Stimulated activated CD4-positive, alpha-beta T cell treated with anti-CD3 and anti-CD28 coated beads, Interleukin-1b, Interleukin-23, amount 100 ng/mL, for 48 hours (primary cell): ENCODE measurements at places on chromosomes 2 and 18.

GRCh38 chr2:42904576-42904876, 112.1 kb upstream of the HAAO start:
- no peak for DNase-seq

GRCh38 chr2:116949249-116949648, 865.2 kb upstream of the DDX18 start:
- no peak for DNase-seq

GRCh38 chr18:46474487-46475389, 182.3 kb downstream of the LOXHD1 start:
- DNase-seq = no peak

GRCh38 chr2:152508446-152508845, 173.5 kb downstream of the FMNL2 start:
- no peak for DNase-seq

DNA sequence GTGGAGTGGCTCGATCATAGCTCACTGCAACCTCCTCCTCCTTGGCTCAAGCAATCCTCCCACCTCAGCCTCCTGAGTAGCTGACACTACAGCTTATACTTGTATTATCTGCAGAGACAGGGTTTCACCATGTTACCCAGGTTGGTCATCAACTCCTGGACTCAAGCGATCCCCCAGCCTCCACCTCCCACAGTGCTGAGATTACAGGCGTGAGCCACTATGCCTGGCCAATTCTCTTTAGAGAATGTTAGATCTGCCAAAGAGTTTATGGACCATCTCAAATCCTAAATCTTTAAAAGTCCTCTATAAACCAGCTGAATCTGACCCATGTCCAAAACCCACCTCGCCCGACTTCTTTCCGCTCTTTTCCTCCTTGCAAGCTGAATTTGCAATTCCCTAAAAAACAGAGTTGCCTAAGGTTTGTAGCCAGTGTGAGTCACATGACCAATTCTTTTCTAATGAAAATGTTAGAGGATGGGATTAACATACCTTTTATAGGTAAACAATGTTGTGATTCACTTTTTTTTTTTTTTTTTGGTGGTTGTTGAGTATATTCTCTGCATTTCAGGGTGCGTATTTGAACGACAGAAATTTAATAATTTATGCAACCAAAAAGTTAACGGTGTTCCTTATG, 2.4 kb upstream of the PMAIP1 start:
- DNase-seq = no peak

- DNase-seq = no peak
These were observed 106.7 kb downstream of the TAF4B start for GRCh38 chr18:26332991-26333390.

- DNase-seq = no peak
These were observed 740 bp downstream of the CHMP3 start for GRCh38 chr2:86562485-86562921.

DNA sequence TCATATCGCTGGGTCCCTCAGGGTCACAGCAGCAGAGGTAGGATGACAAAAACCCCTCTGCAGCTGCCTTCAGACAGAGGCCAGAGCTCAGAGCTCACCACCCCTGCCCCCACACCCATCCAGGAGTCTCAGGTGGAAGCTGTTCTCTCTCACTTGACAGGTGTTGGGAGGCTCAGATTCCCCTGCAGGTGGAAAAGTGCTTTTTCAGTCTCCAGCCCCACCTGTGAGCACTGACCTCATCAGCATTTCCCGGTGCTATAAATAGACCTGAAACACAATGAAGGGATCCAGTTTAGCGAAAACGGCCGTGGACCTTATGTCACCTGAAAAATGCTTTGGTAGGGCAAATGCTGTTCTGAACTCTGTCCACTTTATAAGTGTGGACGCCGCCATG, 254.9 kb downstream of the NDUFA10 start:
- DNase-seq = no peak

GRCh38 chr18:52888014-52888413, 548.0 kb downstream of the DCC start:
- DNase-seq = no peak

DNA sequence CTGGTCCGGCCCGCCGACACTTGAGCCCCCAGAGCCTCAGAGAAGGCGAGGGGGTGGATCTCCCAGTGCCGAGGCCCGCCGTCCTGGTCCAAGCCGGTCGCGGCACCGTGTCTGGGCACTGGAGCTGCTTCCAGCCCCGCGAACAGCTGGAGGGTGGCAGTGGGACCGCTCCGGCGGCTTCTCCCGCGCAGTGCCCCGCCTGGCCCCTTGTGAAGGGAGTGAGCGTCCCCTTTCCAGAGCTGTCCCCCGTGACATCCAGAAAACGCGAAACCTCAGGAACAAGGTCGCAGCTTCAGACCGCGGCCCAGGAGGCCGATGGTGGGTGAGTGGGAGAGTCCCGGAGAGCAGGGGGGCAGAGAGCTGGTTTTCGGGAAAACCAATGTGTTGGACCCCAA, 579 bp upstream of the EMX1 start:
- DNase-seq = no peak

DNA sequence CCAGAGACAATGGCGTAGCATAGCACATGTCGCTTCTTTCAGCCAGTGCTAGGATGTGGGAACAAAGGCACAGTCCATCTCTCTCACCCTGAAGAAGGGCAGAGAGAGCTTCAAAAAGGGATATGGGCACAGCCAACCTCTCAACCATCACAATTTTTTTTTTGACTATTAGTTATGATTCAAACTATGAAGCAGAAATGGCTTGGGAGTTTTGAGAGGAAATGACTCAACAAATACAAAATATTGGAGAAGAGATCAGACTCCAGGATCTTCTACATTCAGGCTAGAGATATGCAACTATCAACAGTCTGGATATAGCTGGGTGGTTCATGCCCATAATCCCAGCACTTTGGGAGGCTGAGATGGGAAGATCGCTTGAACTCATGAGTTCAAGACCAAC, 109.1 kb downstream of the MCFD2 start:
- no peak for DNase-seq

GRCh38 chr2:128410035-128410757, 91.5 kb upstream of the HS6ST1 start:
- DNase-seq = no peak

DNA sequence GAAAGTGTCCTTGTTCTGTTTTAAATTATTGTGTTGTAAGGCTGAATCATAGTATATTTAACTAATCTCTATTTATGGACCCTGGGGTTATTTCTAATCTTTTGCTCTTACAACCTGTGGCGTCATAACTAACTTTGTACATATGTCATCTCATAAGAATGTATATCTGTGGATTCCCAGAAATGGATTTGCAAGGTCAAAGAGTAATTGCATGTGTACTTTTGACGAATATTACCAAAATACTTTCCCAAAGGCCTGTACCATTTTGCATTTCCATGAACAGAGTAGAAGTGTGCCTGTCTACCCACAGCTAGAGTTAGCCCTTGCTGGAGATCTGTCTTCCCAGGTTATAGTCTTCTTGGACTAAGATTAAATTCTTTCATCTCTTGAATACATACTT, 42.8 kb downstream of the SEMA4F start:
- no peak for DNase-seq

GRCh38 chr2:174916270-174916930, 88.8 kb downstream of the CHN1 start:
- no peak for DNase-seq

DNA sequence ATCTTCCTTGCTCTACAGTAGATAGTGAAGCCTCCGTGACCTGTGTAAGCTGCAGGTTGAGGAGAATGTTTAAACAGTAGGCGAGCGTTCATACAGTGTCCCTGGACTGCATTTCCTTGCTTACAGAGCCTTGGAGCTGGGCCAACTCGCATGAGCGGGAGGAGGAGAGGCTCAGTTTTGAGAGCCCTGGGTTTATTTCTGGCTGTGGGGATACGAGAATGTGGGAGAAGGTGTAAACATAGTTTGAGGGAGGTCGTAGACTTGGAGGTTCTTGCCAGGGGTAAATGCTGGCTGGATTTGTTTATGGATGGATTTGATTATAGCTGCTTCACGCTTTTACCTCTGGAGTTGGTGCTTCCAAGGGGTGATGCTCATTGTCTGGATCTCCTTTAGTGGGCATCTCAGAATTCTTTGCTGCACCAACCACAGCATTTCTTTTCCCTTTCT, 20.8 kb downstream of the CRIM1 start:
- DNase-seq = no peak

GRCh38 chr2:215745331-215745730, 268.0 kb downstream of the MREG start:
- peak; percentile 48 for DNase-seq

DNA sequence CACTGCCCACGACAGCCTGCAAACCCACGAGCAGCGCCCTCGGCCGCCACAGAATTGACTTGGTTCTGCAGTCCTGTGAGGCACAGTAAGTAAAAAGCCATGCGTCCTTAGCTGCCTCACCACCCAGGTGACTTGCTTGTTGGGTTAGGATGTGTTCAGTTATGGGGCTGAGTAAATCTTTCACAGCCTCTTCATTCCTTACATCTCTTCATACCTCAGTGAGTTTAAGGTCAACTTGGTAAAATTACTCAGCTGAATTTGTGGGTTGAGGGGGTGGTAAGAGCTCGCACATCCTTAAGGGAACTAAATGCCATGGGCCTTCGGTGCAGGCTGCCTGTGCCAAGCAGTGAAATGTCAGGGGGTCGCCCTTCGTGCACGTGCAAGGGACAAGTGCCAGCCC, 165.2 kb upstream of the ALKAL2 start:
- DNase-seq = no peak

- no peak for DNase-seq
These were observed 133.4 kb upstream of the GPC1 start for GRCh38 chr2:240302041-240302440.

- no peak for DNase-seq
These were observed 277.1 kb downstream of the PIEZO2 start for GRCh38 chr18:10872304-10872703.

DNA sequence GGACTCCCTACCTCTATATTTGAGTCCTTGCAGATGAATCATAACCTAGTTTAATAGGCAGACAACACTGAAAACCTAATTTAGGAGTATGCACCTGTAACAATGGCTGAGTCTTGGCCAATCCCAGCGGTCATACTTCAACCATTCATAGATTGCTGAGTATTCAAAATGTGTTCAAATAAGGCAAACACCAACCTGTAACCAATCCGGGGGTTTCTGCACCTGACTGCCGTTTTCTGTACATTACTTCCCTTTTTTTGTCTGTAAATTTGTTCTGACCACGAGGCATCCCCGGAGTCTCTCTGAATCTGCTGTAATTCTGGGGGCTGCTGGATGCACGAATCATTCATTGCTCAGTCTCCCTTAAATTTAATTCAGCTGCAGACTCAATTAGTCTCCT, 338.6 kb downstream of the STK39 start:
- no peak for DNase-seq

- no peak for DNase-seq
These were observed 33.4 kb upstream of the DSEL start for GRCh38 chr18:67549946-67550345.

DNA sequence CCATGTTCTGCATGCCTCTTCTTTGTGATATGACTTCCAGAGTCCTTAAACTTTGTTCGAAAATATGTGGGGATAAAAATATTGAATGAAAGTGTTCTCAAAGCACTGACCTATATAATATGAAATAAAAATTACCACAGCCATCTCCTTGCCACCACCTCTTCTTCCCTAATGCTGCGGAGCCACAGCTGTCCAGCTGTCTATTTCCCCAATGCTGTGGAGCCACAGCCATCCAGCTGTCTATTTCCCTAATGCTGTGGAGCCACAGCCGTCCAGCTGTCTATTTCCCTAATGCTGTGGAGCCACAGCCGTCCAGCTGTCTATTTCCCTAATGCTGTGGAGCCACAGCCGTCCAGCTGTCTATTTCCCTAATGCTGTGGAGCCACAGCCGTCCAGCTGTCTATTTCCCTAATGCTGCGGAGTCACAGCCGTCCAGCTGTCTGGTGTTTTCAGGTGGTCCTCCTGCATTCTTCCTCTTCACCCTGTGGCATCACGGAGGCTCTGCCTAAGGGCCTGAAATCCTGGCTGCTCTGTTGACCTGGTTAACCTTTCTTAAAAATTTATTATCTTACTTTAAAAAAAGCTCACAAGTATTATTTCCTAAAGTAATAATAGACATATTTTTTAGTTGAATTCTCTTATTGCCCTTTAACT, 266.1 kb upstream of the MEX3C start:
- no peak for DNase-seq

- DNase-seq = no peak
These were observed 55.4 kb upstream of the MAP2 start for GRCh38 chr2:209368406-209368805.

- DNase-seq = no peak
These were observed 235.1 kb downstream of the SEPTIN10 start for GRCh38 chr2:109378682-109379081.

DNA sequence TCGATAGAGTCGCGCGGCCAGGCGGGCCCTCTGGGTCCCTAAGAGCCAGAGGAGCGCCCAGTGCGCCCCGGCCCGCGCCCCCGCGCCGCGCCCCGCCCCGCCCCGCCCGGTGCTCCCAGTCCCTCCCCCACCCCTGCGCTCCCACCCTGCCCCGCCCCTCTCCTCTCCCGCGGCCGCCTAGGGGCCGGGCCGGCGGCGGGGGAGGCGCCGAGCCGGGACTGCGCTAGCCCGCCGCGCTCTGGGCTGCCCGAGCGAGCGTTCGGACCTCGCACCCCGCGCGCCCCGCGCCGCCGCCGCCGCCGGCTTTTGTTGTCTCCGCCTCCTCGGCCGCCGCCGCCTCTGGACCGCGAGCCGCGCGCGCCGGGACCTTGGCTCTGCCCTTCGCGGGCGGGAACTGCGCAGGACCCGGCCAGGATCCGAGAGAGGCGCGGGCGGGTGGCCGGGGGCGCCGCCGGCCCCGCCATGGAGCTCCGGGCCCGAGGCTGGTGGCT, at the start of gene GPC1:
GPC1 (plus strand) TSS at position 207 of the 491 bp plus-strand sequence; CDS start at position 463, 256 bp downstream.
- DNase-seq = peak; percentile 39

GRCh38 chr18:3889803-3890202, 439.8 kb downstream of the TGIF1 start:
- no peak for DNase-seq

GRCh38 chr2:241540771-241541561, 17.6 kb upstream of the BOK start:
- peak; percentile 78 for DNase-seq

DNA sequence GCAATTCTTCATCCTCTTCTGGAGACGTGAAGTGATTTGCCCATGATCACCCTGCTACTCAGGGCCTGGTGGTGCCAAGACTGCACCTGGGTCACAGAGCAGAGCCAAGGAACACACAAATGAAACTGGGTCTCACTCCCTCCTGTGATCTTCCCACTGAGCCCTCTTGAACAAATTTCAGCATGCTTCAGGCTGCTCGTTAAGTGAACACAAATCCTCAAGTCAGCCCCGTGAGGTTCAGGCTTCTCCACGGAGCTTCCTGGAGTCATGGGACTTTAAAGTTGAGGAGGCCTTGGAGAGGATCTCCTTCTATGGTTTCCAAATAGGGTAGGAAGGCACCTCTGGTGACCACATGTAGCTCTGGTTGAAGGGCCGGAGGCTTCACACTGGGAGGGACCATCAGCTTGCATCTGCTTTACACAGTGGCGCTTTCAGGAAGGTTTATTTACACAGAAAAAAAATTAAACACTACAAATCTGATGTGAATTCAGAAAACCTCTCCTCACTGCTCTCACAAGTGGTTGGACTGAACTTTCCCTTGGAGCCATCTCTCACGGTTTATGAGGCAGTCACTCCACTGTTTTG, 255.4 kb downstream of the LOXHD1 start:
- DNase-seq = no peak

GRCh38 chr2:10635430-10635829, 54.3 kb downstream of the NOL10 start:
- no peak for DNase-seq
